ENCODE measurements at places on chromosomes 4 and X.

DNA sequence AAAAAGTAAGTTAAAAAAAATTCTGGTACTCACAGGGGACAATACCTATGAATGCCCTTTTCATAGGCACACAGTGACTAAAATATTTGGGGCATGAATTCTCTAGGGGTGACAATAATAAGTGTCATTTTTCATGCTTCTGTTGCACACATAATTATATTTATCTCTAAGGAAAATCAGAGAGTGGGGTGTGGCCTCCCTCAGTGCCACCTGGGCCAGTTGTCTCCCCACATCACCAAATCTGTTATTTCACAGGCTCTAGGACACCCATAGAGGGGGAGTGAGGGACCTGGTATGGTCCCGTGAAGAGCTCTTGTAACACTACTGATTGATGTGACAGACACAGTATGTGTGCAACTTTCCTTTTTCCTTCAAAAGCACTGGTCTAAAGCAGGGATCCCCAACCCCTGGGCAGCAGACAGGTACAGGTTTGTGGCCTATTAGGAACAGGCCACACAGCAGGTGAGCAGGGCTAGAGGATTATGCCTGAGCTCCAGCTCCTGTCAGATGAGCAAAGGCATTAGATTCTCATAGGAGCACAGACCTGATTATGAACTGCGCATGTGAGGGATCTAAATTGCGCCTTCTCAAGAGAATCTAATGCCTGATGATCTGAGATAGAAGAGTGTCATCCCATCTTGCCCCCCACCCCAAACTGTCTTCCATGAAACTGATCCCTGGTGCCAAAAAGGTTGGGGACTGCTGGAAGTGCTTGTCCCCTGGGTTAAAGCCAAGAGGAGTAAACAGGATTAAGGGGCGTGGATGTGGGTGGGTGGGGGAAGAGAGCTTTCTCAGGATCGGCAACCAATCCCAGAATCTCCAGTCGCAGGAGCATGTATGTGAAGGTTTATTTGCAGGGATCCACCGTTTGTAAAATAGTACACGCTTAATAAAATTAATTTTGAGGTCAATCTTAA lies 856 bp downstream of the SLC9B1 start:
- no peak for DNase-seq

GRCh38 chr4:148118633-148119032 lies 323.6 kb downstream of the NR3C2 start:
- DNase-seq: no peak

GRCh38 chr4:27084685-27085361 lies 224.2 kb downstream of the STIM2 start:
- peak; percentile 30 for DNase-seq

- peak; percentile 36 for DNase-seq
Observed at GRCh38 chr4:110586131-110586850, 36.6 kb downstream of the PITX2 start.

GRCh38 chr4:97892592-97893266 lies 250.5 kb downstream of the STPG2 start:
- DNase-seq: no peak

GRCh38 chrX:150642423-150642822 lies 50.8 kb upstream of the MTMR1 start:
- no peak for DNase-seq

DNA sequence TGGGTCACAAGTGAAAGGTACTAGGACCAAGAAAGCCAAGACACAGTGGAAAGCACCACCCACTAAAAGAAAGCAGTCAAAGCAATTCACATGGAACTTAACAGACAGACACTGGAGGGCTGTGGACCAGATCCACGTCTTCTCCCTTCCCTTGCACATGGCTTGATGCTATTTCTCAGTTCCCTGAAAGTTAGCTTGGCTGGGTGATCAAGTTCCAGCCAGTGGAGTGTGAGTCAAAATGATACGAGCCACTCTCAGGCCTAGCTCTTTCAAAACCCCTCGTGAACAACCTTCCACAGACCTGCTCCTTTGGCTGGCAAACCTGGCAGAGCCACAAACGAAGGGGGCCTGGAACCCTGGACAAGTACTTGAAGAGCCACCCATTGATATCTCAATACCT lies 52.0 kb downstream of the RELL1 start:
- no peak for DNase-seq

Data from left kidney (tissue), 8 donors.